CD4-positive, CD25-positive, alpha-beta regulatory T cell (primary cell): ENCODE measurements at places on chromosomes 5 and 9. TPM values are rescaled to one million over a fixed set of nuclear protein-coding genes. Genes with fewer than 3 reads are reported as not detected.

The CAST gene
- 374 TPM for total RNA-seq

The ADAMTS12 gene
- total RNA-seq = not detected

DNA sequence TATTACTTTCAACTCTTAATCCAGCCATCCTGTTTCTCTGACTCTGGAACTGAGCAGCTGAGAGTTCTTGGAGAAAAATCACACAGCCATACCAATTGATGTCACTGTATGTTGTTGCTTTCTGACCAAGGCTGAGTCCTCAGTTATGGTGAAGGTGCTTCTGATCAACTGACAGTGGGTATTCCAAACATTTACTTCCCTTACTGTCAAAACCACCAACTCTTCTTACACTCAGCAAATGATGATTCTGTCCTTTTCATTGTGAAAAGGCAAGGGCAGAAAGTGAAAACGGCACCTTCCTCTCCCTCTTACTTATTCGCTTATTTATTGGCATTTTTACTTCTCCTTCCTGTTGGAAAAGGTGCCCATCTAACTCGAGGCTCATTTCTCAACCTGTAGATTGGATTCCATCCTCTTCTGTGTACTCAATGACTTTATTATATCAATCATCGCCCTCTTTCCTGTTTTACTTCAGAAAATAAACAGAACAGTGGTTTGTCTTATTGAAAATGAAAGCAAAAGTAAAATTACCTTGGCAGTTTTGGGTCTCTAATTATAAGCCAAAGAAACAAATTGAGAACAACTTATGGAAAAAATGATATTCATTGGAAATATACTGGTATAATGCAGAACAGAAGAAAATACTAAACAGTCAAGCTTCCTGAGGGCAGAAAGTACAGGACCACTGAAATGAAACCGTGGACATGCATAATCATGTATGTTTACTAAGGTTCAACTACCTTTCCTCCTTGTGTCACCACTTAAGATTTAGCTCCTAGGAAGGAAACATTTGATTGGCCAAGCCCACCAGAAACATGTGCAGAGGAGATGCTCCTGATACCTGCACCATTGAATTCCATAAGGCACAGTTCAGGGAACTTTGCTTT, 104.5 kb upstream of the CHD1 start:
- DNase-seq = no peak

GRCh38 chr9:2016408-2017330, 1.5 kb downstream of the SMARCA2 start:
- peak; percentile 55 for DNase-seq

The LMNB1 gene
- total RNA-seq = 52.5 TPM

The SPINK7 gene
- total RNA-seq = not detected

DNA sequence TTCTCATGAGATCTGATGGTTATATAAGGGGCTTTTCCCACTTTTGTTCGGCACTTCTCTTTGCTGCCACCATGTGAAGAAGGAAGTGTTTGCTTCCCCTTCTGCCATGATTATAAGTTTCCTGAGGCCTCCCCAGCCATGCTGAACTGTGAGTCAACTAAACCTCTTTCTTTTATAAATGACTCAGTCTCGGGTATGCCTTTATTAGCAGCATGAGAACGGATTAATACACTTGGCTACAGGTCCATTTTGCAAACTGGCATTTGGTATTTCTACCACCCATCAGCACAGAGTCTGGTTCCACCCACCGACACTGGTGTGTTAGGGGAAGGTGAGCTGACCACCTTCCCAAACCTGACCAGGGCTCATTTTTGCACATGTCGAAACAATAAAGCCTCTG, 47.9 kb upstream of the RARS1 start:
- DNase-seq = no peak

DNA sequence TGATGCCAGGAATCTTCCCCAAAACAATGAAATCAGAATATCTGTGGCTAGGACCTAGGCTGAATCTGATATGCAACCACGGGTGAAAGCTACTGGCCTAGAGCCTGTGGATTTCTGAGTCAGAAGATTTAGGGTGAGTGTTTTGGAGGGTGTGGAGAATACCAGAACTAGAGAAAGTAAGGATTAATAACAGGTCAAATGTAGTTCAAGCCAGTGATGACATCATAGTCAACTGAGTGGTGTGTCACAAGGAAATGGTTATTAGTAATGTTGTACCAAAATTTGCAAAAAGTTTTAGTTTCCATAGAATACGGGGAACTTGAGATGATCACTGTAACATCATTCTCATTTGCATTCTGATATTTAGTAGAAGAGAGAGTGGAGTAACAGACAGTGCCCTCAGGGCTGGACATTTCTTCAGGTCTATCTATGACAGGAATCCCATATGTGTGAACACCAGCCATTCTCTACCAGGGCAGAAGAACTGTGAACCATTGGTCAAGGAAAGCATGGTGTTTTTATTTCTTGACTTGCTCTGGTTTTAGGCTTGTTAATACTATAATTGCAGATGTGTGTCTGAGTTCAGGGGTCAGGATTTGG, 3.7 kb downstream of the GALNT12 start:
- DNase-seq = no peak

The NFIB gene
- total RNA-seq = 0.20 TPM

- no peak for DNase-seq
Measured at GRCh38 chr9:131813116-131813515, 73.2 kb upstream of the RAPGEF1 start.

The DRD1 gene
- not detected for total RNA-seq

DNA sequence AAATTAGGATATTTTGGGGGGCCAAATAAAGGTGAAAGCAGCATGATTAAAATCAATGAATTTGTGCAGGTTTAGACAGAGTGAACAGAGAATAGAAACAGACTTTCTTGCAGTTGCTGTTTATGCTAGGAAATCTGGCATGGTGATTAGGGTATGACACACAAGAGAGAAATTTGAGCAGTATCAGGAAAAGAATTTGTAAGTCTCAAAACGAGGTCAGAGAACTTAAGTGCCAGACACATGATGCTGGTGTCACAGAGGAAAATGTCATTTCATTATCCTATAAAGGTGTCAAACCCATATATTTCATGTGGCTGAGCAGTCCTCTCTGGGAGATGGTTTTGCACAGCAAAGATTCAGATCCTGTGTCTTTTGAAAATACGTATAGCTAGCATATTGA, 15.7 kb downstream of the LVRN start:
- DNase-seq = no peak

- DNase-seq = no peak
Measured at GRCh38 chr5:119212676-119213075, 141.8 kb downstream of the DMXL1 start.

The ASTN2 gene
- total RNA-seq = 5.0 TPM

GRCh38 chr9:107024193-107024592, 161.2 kb downstream of the ZNF462 start:
- peak; percentile 1 for DNase-seq

DNA sequence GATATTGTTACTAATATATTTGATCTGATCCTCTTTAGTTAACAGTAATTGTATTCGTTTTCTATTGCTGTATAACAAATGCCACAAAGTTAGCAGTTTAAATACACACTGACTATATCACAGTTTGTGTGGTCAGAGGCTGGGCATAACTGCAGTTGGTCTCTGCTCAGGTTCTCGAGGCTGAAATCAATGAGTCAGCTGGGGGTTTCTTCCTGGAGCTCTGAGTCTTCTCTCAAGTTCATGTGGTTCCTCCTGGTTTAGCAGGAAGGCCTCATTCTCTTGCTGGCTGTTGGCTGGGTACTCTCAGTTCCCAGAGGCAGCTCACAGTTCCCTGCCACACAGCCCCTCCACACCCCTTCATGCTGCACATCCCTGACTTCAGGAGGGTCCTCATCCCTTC, 20.7 kb downstream of the COL23A1 start:
- no peak for DNase-seq

The CD274 gene
- 7.0 TPM for total RNA-seq

GRCh38 chr5:10501554-10502075, 59.9 kb downstream of the ROPN1L start:
- no peak for DNase-seq

The IFNK gene
- total RNA-seq = not detected
